ENCODE measurements at places on chromosomes 6 and 20. TPM values are rescaled to one million over a fixed set of nuclear protein-coding genes. Genes with fewer than 3 reads are reported as not detected.

The BPIFB1 gene
- total RNA-seq = 0.12 TPM

The EIF6 gene
- total RNA-seq = 409 TPM

The CLVS2 gene
- 0.07 TPM for total RNA-seq

The C6orf132 gene
- total RNA-seq = 1.1 TPM

The GHRH gene
- not detected for total RNA-seq

The SOX18 gene
- total RNA-seq = 1.1 TPM

The TFAP2D gene
- not detected for total RNA-seq

The HEY2 gene
- total RNA-seq = 0.07 TPM

The LY86 gene
- not detected for total RNA-seq

The RPL10A gene
- total RNA-seq = 1,587 TPM

The KIAA0408 gene
- 7.1 TPM for total RNA-seq

The MTFR2 gene
- total RNA-seq = 12.3 TPM

The ADGB gene
- total RNA-seq = not detected

The CITED2 gene
- 18.4 TPM for total RNA-seq

The LAMA5 gene
- total RNA-seq = 352 TPM

The EPPIN gene
- not detected for total RNA-seq

The SLC17A1 gene
- not detected for total RNA-seq

The PDYN gene
- not detected for total RNA-seq
